Cortex of kidney (tissue), 1 donor: ENCODE measurements at places on chromosomes 2 and 18.

DNA sequence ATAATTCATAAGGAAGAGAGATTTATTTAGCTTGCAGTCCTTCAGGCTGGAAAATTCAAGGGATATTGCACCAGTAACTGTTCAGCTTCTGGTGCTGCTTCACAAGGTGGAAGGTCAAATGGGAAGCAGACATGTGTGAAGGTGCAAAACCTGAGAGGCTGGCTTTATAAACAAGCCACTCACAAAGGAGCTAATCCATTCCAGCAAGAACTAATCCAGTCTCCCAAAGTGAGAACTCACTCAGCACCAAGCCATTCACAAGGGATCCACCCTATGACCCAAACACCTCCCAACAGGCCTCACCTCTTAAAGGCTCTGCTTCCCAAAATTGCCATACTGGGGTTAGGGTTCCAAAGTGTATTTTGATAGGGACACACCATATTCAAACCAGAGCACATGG, 1018.4 kb upstream of the ACVR2A start:
- DNase-seq, result no peak

DNA sequence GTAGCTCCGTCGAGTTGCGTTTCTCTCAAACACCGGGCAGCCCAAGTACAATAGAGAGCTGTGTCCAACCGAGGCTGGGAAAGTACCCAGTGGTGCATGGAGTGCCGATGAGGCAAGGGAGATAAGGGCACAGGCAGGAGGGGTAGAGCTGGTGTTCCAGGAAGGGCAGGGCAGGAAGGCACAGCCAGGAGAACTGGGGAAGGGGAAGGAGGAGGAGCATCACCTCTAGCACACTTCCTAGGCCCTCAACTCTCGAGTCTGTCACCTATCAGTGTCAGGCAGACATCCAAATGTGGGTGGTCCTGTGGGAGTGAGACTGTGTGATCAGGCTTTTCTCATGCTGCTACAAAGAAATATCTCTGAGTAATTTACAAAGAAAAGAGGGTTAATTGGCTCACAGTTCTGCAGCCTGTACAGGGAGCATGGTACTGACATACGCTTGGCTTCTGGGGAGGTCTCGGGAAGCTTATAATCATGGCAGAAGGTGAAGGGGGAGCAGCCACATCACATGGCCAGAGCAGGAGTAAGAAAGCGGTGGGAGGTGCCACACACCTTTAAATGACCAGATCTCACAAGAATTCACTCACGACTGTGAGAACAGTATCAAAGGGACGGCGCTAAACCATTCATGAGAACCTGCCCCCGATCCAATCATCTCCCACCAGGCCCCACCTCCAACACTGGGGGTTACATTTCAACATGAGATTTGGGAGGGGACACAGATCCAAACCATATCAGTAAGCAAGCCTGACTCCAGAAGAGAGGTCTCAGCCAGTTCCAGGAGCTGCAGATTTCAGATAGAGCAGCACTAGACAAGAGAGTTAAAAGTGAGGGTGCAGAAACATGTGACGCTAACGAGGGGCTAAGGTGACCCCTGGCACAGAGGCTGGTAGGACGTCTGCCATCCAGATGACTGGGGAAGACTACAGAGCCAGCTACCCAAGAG, 75.7 kb downstream of the MBOAT2 start:
- DNase-seq, result no peak

- no peak for DNase-seq
Observed at GRCh38 chr2:17557596-17557995, 17.1 kb downstream of the VSNL1 start.

DNA sequence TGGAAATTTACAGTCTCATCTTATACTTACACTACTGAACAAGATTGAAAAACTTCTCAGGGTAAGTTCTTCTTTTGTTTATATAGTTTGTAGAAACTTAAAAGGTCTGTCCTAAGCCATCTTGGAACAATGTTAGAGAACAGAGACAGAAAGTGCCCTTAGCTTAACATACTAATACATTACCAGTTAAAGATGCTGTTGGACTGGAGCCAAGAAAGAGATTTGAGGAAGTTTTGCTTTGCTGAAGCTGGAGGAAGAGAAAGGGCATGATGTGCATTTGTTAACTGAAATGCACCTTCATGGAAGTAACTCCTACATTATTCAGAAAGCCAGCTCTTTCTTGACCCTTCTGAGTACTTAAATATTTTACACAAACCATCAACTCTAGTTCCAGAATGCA, 66.5 kb upstream of the TNFRSF11A start:
- DNase-seq, result no peak

DNA sequence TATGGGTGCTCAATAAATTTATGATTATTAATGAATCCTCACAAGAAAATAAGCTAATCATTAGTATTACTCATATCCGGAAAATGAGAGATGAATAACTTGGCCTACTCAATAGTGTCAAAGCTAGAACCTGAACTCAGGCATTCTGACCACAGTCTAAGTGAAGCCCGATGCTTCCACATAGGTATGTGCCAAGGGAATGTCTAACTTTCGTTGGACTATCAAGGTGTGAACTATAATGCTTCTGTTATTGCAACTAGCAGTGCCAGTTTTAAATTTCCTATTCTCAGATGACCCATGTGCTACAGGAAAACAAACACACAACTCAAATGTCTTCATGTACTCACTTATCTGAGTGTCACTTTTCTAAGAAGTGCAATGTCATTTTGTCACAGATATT, 1.8 kb downstream of the BARD1 start:
- no peak for DNase-seq

DNA sequence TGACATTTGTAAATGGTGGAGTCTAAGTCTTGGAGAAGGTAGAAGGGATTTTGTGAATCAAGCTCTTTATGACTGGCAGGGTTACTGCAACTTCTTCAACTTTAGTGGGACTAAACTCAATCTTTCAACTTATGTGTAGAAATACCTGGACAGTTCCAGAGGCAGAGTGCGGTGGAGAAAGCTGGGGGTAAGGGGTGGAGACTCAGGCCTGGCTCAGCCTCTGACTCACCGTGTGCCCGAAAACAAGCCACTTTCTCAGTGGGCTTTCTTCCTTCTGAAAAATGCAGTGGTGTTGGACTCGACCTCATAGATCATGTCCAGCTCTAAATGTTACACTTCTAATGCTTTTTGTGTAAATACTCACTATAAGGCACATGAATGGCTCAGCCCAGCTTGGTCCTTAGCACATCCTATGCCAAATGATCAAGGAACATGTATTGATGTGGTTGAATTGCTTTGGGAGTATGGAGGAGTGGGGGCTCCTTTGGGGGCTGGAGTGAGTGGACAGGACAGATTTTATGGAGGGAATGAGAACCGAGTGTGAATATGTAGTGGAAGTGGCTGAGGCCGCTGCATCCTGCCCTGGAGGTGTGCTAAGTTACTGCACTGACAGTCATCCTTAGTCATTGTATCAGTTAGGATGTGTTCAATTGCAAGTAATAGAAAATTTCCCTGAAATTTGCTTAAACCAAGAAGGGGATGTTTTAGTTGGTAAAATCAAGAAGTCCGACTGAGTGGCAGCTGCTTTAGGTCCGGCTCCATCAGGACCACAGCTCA, 32.2 kb upstream of the IGFBP5 start:
- DNase-seq, result no peak

GRCh38 chr2:167318581-167318980, 430.3 kb downstream of the XIRP2 start:
- DNase-seq, result no peak

GRCh38 chr2:38991899-38992298, 102.2 kb downstream of the ARHGEF33 start:
- DNase-seq, result no peak

- DNase-seq, result no peak
Observed at GRCh38 chr2:237488901-237489860, 2.1 kb downstream of the MLPH start.

DNA sequence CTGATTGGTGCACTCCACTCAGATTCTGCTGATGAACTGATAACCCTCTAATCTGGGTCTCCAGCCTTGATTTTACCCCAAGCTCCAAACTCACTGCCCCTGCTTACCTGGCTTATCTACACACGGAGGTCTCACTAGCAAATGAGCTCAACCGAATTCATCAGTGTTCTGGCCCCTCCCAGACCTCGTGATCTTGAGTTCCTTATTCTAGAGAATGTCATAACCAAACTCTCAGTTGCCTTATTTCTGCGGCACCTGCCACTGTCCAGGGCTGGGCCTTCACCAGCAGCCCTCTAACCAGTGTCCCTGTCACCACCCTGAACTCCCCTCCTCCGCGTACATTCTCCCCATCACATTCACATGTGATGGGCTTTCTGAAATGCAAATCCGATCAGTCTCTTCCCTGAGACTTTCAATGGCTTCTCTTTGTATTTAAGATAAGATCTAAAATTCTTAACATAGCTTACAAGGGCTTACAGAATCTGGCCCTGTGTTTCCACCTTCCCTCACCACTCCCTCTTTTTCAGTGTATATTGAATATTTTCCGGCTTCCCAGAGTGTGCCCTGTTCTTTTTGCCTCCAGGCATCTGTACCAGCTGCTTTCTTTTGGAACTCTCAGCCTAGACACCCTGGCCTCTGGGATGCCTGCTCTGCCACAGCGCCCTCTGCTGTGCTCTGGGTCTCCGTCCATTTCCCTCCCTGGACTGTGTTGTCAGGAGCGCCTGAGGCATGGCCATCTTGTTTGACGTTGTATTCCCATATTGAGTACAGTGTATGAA, 31.1 kb downstream of the NAB1 start:
- no peak for DNase-seq

DNA sequence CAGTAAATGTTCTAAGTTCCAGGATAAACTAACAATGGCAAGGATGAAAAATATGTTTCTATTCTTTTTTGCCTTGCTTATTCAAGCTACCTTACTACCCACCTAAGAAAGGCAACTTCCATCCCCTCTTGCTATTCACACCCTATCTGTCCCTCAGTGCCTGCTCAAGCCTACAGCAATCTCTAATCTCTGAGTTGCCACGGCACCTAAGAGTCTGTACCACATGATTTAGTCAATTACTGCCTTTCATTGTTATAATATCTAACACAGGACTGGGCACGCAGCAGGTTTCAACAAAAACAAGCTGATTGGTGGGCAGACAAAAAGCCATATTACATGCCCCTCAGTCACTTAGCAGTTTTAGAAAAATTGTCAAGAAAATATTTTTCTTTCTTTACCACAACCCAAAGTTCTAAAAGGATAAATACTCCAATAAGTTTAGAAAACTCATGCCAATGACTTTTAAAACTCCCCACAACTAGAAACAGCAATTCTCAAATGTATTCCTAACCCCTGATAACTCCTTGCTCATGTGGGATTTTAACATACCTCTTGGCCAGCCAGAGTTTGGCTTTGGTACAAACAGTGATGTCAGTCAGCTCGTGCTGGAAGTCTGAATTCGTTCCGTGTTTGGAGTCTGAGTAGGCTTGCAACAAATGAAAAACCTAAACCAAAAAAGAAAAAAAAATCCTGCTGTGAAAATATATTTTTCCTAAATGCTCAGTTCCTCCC, 117.3 kb upstream of the ZFP36L2 start:
- no peak for DNase-seq

- no peak for DNase-seq
Observed at GRCh38 chr2:238097988-238098871, 1.9 kb upstream of the ESPNL start.

DNA sequence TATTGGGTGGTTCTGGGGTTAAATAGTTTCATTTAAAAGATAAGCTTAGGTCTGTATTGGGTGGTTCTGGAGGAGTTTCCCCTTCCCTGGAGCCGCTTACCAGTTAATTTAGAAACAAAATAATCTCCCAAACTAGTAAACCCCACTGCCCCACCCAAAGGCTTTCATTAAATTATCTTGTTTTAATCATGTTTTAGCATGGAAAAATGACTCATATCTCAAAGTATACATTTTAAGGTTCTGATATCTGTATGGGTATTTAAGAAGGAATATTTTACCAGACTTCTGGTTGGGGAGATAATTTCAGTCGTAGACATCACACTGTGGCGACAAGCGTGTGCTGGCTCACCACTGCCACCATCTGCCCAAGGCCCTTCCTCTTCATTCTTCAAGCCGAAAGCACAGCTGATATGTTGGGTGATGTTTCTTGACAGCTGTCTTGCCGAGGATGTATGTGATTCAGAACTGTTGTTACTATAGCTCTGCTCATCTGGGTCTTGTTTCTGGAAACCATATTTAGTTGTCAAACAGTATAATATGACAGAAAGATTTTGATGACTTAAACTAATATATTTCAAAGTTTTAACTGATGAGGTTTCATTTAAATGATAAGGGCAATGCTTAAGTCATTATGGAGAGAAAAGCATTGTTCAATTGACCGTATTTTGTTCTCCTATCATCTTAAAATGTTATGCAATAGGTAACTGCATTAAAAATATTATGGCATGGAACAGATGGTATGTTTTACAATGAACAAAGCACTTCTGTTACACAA, 5.1 kb downstream of the FIGLA start:
- no peak for DNase-seq

- DNase-seq, result no peak
Observed at GRCh38 chr2:105760191-105760590, 15.5 kb downstream of the NCK2 start.
